ENCODE measurements at places on chromosomes 2 and 18.

DNA sequence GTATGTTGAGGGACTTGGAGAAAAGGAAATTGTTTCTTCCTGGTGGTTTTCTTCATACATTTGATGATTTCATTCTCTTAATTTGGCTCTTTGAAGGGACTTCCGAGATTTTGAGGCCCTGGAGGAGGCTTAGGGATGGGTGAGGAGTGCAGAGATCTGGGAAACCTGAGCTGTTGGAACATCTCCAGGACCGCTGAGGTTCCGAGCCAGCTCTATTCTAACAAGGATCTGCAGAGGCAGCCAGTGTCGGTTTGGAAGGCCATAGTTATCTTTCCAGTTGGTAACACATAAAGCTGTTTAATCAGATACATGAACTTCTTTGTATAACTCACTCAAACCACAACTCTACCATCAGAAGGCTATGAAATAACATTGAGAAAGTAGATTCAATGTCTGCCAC is 70.3 kb upstream of the UPP2 start:
- no peak for DNase-seq

DNA sequence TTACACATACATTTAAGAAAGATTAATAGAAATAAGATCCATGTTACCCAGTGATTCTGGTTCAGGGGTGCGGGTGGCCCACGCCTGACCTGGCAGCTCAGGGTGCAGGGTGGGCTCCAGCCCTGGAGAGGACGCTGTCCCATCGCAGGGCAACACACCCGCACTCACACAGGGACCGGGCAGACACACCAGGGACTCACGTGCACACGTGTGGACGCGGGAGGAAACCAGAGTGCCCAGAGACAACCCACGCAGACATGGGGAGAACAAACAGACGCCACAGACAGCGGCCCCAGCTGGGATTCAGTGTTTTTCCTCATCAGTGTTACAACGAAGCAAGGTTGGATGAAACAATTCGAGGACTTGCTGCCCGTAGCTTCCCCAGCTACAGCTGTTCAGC is 8.4 kb upstream of the ALLC start:
- no peak for DNase-seq

- no peak for DNase-seq
These were observed 143.3 kb upstream of the TACR1 start for GRCh38 chr2:75342504-75343175.

DNA sequence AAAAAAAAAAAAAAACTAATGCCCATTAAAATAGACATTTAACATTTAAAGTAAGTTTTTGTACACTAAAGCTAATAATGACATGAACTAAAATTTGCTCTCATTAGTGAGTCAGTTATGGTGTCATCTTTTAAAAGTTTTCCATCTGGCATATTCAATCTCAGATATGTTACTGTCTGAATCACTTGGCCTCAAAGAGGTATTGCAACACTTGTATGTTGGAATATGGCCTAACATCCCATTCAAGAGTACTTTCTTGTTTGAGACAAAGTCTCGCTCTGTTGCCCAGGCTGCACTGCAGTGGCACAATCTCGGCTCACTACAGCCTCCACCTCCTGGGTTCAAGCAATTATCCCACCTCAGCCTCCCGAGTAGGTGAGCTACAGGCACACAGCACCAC is 169.7 kb downstream of the TMEM163 start:
- no peak for DNase-seq

DNA sequence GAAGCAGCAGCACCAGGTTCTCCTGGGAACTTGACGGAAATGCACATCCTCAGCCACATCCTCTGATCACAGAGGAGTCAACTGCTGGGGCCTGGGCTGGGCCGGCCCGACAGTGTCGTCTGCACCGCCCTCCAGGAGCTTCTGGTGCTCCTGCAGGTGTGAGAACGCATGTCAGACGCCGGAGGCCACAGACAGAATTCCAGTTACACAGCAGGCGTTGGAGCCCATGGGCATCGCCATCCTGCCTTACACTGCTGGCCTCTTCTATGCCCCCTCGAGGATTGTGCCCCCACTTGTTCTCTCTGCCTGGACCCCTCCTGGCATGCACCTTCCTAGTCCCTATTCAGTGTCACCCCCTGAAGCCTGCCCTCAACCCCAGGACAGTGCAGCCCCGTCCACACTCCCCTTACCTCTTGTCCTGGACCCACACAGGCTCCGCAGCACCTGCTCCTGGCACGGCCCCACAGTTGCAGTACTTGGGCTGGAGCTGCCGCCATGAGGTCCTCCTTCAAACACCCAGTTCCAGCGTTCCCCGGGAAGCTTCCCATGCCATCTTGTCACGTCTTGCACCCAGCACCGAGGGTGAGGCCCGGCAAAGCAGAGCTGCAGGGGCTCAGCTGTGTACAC is 37.5 kb downstream of the ADI1 start:
- DNase-seq = no peak

All from NCI-H2081 treated with DMSO at 0.1 percent for 48 hours (cell line).